ENCODE measurements at places on chromosomes 12 and 14. TPM values are rescaled to one million over a fixed set of nuclear protein-coding genes. Genes with fewer than 3 reads are reported as not detected.

The NPFF gene
- not detected for total RNA-seq

The NKX2-1 gene
- total RNA-seq = not detected

The HAL gene
- not detected for total RNA-seq

The KRT79 gene
- total RNA-seq = 0.72 TPM

The AICDA gene
- not detected for total RNA-seq

The EFS gene
- 1.5 TPM for total RNA-seq

The SLC38A4 gene
- 14.7 TPM for total RNA-seq

The TAS2R20 gene
- 6.4 TPM for total RNA-seq

The MANSC4 gene
- total RNA-seq = not detected

The MTRFR gene
- total RNA-seq = 7.9 TPM

The STXBP6 gene
- total RNA-seq = 5.6 TPM

The IKZF4 gene
- total RNA-seq = 4.9 TPM

The CISTR gene
- not detected for total RNA-seq

The ESPL1 gene
- total RNA-seq = 19.0 TPM

The OR4K15 gene
- not detected for total RNA-seq

The ADAM21 gene
- total RNA-seq = 0.29 TPM

The TC2N gene
- total RNA-seq = under 0.01 TPM

The KRT75 gene
- total RNA-seq = not detected
